ENCODE measurements at places on chromosomes 6 and 20. TPM values are rescaled to one million over a fixed set of nuclear protein-coding genes. Genes with fewer than 3 reads are reported as not detected.

The PPIL6 gene
- total RNA-seq: 2.4 TPM

GRCh38 chr20:17557675-17558006 lies 12.2 kb upstream of the DSTN start:
- H3K4me3 ChIP-seq: no peak overlapping the region
- H3K27ac ChIP-seq: peak overlapping the region; percentile 90
- no peaks in the 10 kb centered on the region for H3K27me3 ChIP-seq

The PLAGL1 gene
- total RNA-seq: 20.4 TPM

- DNase-seq: peak; percentile 6
- no peaks in the 10 kb centered on the region for H3K36me3 ChIP-seq
- H3K4me1 ChIP-seq: no peaks in the 10 kb centered on the region
- H3K27ac ChIP-seq: no peak overlapping the region
Observed at GRCh38 chr6:159490298-159490937, 202.6 kb downstream of the SOD2 start.

GRCh38 chr20:56002908-56003800 lies 2.2 kb downstream of the CBLN4 start:
- DNase-seq: no peak
- peaks cover 17% of the 10 kb centered on the region for H3K27me3 ChIP-seq
- no peaks in the 10 kb centered on the region for H3K4me1 ChIP-seq
- H3K4me3 ChIP-seq: no peak overlapping the region
- H3K36me3 ChIP-seq: no peaks in the 10 kb centered on the region
- H3K27ac ChIP-seq: no peak overlapping the region

- no peak overlapping the region for H3K27ac ChIP-seq
- no peaks in the 10 kb centered on the region for H3K36me3 ChIP-seq
- no peak overlapping the region for H3K4me3 ChIP-seq
Observed at GRCh38 chr6:104771258-104771832, 88.4 kb downstream of the HACE1 start.

The MICA gene
- 17.6 TPM for total RNA-seq

DNA sequence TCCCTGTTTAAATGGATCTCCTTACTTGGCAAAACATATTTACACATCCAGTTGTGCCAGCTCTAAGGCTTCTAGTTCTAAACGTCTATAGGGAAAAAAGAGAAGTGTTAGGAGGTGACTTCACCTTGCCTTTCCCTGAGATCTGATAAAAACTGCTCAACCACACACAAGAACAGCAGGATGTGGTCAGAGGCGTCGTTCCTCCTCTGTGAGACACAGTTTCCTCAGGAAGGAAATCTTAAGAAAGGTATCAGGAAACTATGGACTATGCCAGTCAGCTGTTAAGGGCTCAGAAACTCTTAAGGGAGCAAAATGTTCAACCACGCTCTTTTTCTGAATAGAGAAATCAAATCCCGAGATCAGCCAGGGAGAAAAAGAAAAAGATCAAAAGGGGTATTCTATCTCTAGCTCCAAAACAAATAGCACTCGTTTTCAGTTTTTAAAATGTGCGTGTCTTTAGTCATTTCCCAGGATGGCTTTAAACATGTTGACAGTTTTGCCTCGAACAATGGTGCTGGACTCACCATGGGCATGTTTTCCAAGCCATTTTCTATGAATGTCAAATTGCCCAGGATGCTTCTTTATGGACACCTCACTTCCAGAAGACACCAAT lies 154.5 kb downstream of the HACE1 start:
- DNase-seq: peak; percentile 59
- H3K27ac ChIP-seq: peak overlapping the region; percentile 1
- no peaks in the 10 kb centered on the region for H3K36me3 ChIP-seq

The COL10A1 gene
- total RNA-seq: not detected

GRCh38 chr20:38007526-38007925 lies 25.7 kb downstream of the TTI1 start:
- H3K36me3 ChIP-seq: no peaks in the 10 kb centered on the region
- no peak for DNase-seq
- no peak overlapping the region for H3K4me3 ChIP-seq
- H3K4me1 ChIP-seq: peaks cover 12% of the 10 kb centered on the region
- H3K27me3 ChIP-seq: no peaks in the 10 kb centered on the region
- no peak overlapping the region for H3K27ac ChIP-seq

- no peak for DNase-seq
- no peaks in the 10 kb centered on the region for H3K36me3 ChIP-seq
- no peak overlapping the region for H3K4me3 ChIP-seq
- H3K4me1 ChIP-seq: peaks cover 26% of the 10 kb centered on the region
- H3K27me3 ChIP-seq: no peaks in the 10 kb centered on the region
- H3K27ac ChIP-seq: peak overlapping the region; percentile 65
Observed at GRCh38 chr20:23119456-23120216, 33.5 kb upstream of the CD93 start.

The SENP6 gene
- total RNA-seq: 98.5 TPM

The DCDC2 gene
- total RNA-seq: 1.7 TPM

The RBPJL gene
- total RNA-seq: not detected

The HEY2 gene
- 1.8 TPM for total RNA-seq

The SLC32A1 gene
- not detected for total RNA-seq

DNA sequence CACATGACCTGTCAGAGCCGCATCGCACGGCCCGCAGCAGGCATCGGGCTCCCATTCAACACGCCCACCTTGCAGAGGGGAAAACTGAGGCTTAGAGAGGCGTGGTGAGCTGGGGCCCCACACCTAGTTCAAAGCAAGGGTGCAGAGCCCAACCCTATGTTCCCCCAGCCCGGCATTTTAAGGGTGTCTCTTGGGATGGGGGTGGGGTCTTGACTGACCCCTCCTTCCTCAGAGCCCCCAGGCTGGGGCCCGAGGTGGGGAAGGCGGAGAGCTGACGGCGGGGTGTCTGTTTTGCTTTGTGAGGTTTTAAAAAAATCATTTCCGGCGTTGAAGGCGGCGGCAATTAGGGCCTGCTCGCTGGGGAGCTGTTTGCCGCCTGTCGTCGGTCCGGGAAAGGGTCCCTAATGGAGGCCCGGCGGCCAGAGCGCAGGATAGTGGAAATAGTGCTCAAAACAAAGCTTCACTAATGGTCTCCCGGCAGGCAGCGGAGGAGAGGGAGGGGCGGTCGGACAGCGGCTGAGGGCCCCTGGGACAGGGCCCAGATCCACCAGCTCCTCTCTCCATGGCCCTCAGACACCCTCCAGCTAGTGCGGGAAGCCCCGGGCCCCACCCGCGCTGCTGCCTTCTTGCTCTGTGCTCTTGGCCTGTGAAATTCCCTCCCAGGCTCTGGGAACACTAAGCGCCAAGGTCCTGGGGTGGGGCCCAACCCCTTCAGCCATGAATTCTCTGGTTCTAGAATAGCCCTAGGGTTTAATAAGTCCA lies 11.9 kb downstream of the VSTM2L start:
- H3K36me3 ChIP-seq: no peaks in the 10 kb centered on the region
- H3K27me3 ChIP-seq: peaks cover 4% of the 10 kb centered on the region
- no peak overlapping the region for H3K4me3 ChIP-seq
- H3K27ac ChIP-seq: no peak overlapping the region

DNA sequence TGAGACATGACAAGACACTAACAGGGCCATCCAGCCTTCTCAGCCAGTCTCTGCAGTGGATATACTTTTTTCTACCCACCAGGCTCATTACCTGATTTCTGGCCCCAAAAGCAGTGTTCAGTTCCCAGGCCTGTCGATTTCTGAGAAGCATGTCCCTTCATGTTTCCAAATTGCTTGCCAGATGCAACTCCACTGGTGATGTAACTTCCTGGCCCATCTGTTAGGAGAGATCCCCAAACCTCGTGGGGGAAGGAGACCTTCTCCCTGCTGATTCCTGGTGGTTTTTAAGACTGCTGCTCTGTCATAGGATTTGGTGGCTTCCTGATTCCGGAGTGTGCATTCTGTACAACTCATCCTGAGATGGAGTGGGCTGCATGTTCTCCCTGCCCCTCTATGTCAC lies 31.6 kb upstream of the MRPS10 start:
- H3K27ac ChIP-seq: no peak overlapping the region
- H3K27me3 ChIP-seq: no peaks in the 10 kb centered on the region
- no peak overlapping the region for H3K4me3 ChIP-seq
- no peak for DNase-seq
- H3K36me3 ChIP-seq: peaks cover 8% of the 10 kb centered on the region

- H3K27me3 ChIP-seq: peaks cover 1% of the 10 kb centered on the region
- H3K27ac ChIP-seq: no peak overlapping the region
- no peak for DNase-seq
- no peak overlapping the region for H3K4me3 ChIP-seq
- H3K36me3 ChIP-seq: no peaks in the 10 kb centered on the region
- no peaks in the 10 kb centered on the region for H3K4me1 ChIP-seq
Observed at GRCh38 chr6:137416376-137417109, 77.7 kb downstream of the OLIG3 start.

GRCh38 chr20:41142919-41143318 lies 5.6 kb downstream of the PLCG1 start:
- no peaks in the 10 kb centered on the region for H3K27me3 ChIP-seq
- peaks cover 8% of the 10 kb centered on the region for H3K4me1 ChIP-seq
- no peak for DNase-seq
- no peaks in the 10 kb centered on the region for H3K36me3 ChIP-seq
- H3K27ac ChIP-seq: no peak overlapping the region
- H3K4me3 ChIP-seq: no peak overlapping the region

The SRMS gene
- not detected for total RNA-seq

The PNLDC1 gene
- 0.39 TPM for total RNA-seq

GRCh38 chr20:62875419-62876361 lies 14.1 kb upstream of the TCFL5 start:
- no peaks in the 10 kb centered on the region for H3K36me3 ChIP-seq
- H3K27ac ChIP-seq: peak overlapping the region; percentile 83

The MEP1A gene
- total RNA-seq: not detected

- H3K27me3 ChIP-seq: no peaks in the 10 kb centered on the region
- H3K4me1 ChIP-seq: no peaks in the 10 kb centered on the region
- H3K27ac ChIP-seq: no peak overlapping the region
- DNase-seq: no peak
- H3K4me3 ChIP-seq: no peak overlapping the region
Observed at GRCh38 chr6:53011979-53012378, 16.9 kb upstream of the GSTA4 start.

The SLC17A5 gene
- total RNA-seq: 20.3 TPM

The ID1 gene
- 116 TPM for total RNA-seq

DNA sequence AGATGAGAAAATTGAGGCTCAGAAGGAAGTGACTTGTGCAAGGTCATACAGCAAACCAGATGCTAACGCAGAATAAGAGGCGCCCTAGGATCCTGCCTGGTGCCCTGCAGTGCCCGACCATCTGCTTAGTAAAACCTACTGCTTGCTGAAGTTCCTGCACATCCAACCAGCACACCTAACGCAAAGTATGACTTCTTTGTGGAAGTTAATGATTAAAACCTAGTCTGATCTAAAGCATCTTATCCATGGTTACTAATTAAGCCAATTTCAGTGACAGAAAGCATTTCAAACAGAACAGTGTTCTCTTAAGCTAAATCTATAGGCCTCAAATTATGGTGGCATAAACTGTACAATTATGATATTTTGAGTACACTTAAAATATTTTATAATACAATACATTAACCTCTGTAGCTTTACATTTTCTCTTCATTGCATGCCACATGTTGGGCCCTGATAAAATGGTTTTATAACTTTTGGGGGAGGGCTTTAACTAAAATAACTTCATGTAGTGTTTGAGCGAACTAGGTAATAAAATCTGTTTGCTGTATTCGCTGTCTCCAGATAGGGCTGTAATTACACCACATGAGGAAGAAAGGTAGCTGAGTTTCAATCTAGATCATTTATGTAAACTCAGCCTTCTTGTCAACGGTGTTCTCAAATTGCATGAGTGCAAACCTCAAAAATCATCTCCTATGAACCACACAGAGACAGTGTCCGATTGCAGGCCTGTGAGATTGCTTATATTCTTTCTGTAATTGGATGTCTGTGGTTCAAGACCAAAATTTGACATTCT lies 37.5 kb upstream of the BEND3 start:
- H3K27me3 ChIP-seq: no peaks in the 10 kb centered on the region
- H3K36me3 ChIP-seq: no peaks in the 10 kb centered on the region
- no peak overlapping the region for H3K27ac ChIP-seq
- no peak overlapping the region for H3K4me3 ChIP-seq

DNA sequence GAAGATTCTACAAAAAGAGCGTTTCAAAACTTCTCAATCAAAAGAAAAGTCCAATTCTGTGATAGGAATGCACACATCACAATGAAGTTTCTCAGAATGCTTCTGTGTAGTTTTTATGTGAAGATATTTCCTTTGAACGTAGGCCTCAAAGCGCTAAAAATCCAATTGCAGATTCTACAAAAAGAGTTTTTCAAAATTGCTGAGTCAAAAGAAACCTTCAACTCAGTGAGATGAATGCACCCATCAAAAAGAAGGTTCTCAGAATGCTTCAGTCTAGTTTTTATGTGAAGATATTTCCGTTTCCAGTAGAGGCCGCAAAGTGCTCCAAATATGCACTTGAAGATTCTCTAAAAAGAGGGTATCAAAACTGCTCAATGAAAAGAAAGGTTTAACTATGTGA lies 319.7 kb upstream of the DEFB115 start:
- no peak overlapping the region for H3K4me3 ChIP-seq
- H3K36me3 ChIP-seq: no peaks in the 10 kb centered on the region
- no peaks in the 10 kb centered on the region for H3K27me3 ChIP-seq
- no peak overlapping the region for H3K27ac ChIP-seq

The DOK5 gene
- total RNA-seq: not detected

The AKAP12 gene
- total RNA-seq: 39.0 TPM

The HLA-DQB1 gene
- total RNA-seq: 18.2 TPM

The IPCEF1 gene
- total RNA-seq: 0.28 TPM

GRCh38 chr20:2851086-2851485 lies 10.5 kb downstream of the VPS16 start:
- H3K27me3 ChIP-seq: no peaks in the 10 kb centered on the region
- DNase-seq: no peak
- no peak overlapping the region for H3K27ac ChIP-seq
- no peaks in the 10 kb centered on the region for H3K36me3 ChIP-seq

The DEFB132 gene
- total RNA-seq: not detected

Measured in adrenal gland (tissue), 19 donors.